ENCODE measurements at places on chromosomes 2 and 18.

GRCh38 chr2:233974530-233975071, 57.4 kb downstream of the TRPM8 start:
- peak; percentile 71 for DNase-seq

DNA sequence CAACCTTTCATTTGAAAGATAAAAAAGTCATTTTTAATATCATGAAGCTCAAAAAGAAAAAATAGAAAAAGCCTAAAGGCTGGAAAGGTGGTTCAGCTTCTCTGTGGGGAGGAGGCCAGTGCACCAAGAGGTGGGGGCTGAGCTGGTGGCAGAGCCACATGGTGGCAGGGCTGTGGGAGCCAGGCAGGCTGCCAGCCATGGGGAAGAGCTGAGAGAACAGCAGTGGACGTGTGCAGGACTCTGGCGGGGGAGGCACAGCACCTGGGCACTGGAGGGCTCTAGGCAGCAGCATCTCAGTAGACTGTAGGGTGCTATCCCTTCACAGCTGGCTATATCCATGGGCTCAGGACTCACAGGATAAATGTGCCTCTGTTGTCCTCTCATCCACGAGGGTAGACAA, 47.8 kb downstream of the STK25 start:
- DNase-seq: no peak

GRCh38 chr2:1047485-1047884, 96.8 kb downstream of the SNTG2 start:
- no peak for DNase-seq

DNA sequence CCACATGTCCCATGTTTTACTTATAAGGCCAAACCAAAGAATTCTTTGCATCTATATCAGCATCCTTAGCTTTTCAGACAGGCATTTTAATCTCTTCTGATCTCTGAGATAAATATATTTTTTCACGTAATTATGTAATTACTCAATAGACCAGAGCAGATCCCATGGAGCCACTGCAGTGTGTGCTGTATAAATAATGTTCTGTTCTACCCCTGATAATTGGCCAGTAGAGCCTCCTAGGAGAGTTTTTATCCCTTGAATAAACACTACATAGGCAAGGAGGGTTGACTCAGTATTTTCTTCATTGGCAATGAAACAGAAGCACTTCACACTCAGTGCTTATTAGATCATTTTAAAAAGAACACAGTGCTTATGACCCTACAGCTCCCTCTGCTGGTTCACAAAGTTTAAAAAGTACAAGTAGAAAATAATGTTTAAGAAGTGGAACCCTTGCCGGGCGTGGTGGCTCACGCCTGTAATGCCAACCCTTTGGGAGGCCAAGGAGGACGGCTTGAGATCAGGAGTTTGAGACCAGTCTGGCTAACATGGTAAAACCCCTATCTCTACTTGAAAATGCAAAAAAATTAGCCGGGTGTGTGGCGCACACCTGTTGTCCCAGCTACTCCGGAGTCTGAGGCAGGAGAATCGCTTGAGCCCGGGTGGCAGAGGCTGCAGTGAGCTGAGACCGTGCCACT, 91.9 kb downstream of the PPP1R1C start:
- DNase-seq: peak; percentile 87

- DNase-seq: no peak
Measured at GRCh38 chr18:58338141-58338540, 290.8 kb downstream of the ALPK2 start.

- no peak for DNase-seq
Measured at GRCh38 chr18:46398005-46398404, 259.0 kb downstream of the LOXHD1 start.

DNA sequence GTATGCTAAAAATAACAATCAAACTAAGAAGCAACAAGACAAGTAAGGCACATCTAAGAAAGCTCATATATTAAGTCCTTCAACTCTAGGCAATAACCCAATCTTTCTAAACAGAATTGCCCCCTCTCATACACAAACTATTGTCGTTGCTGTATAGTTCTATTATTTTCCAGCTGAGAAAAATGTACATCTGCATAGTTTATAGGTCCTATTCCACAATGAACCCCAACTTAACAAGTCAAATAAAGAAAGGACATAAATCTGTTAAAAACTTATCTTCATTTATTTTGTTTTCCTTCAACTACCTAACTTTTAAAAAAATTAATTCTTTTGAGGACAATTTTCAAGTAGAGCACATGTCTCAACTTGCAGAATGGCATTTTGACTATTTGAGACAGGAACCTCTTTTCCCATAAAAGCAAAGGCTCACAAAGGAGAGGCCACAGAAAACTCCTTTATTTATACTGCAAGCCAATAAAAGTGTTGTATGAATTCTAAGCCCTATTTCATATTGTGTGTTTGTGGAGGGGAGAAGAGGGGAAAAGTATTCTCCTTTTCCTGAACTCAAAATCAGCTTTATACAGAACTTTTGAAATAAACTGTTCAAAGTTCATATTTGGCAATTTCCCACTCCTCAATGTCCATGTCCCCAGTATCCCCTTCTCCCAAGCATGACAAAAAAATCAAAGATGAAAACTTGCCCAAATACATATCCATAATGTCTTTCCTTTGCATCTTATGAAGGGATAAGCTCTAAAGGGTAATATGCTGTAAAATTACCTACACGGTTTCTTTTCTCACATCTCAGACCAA, 37.4 kb downstream of the RTN4 start:
- no peak for DNase-seq

GRCh38 chr2:101972621-101973434, 18.9 kb upstream of the IL1R2 start:
- DNase-seq: no peak

GRCh38 chr2:224196810-224197209, 157.7 kb upstream of the SERPINE2 start:
- no peak for DNase-seq

- no peak for DNase-seq
Measured at GRCh38 chr2:233852056-233852455, 2.3 kb downstream of the HJURP start.
